ENCODE measurements at places on chromosomes 2 and 18.

GRCh38 chr2:231356466-231356844 lies 39.1 kb upstream of the B3GNT7 start:
- DNase-seq, result no peak

GRCh38 chr2:23545811-23546210 lies 160.8 kb downstream of the KLHL29 start:
- DNase-seq, result no peak

- no peak for DNase-seq
Observed at GRCh38 chr18:36350839-36351469, 53.4 kb downstream of the FHOD3 start.

DNA sequence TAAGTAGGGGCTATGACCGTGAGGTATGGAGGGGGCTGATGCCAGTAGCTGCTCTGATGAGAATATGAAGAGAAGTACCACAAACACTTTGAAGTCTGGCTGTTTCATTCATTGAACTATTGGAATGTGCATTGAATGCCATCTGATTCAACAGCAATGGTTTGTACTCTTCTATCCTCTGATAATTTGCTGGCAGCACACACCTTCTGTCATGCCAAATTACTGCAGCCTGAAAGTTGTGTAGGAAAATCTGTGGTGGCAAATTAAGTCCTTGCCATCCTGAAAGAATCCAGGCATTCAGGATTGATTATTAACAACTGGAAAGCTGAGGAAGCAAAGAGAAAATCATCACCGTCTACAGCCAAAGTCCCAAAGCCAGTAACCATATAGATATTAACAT lies 711.2 kb downstream of the NRXN1 start:
- no peak for DNase-seq

- no peak for DNase-seq
Observed at GRCh38 chr2:238158018-238158508, 707 bp upstream of the ERFE start.

GRCh38 chr18:8901019-8901418 lies 195.7 kb downstream of the MTCL1 start:
- DNase-seq, result no peak

GRCh38 chr2:161427664-161428587 lies 11.8 kb downstream of the TBR1 start:
- DNase-seq, result no peak

- DNase-seq, result no peak
Observed at GRCh38 chr18:79684787-79685186, 5.2 kb downstream of the CTDP1 start.

DNA sequence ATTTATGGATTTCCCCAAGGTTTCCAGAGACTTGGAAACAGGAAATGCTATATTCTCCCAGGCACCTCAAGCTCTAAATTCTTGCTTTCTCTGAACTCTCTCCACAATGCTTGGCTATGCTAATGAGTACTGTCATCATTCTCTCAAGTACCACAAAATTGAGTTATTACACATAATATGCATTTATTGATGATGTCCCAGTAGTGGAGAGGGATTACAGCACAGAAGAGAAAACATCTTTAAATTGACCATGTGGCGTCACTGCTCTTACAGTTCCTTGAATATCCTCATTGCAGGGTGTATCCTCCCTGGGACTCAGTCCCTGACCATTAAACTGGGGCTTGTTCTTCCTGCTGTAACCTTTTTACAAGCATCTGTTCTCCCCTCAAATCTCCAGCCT lies 681.1 kb upstream of the FANCL start:
- DNase-seq, result no peak

DNA sequence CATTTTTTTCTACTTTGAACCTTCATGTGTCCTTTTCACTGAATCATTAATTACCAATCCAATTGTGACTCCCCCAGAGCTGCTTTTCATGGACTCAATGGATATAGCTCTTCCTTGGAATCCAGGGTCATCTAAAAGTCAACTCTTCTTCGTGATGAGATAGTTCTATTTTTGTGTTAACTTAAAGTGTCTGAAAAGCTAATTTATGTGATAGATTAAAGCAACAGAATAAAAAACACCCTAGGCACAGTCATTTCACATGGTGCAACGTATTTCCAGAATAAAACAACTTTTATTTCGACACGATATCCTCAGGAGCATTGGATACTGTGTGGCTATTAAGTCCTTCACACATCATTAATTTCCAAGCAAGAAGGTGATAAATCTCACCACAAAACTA lies 250.6 kb upstream of the SPHKAP start:
- DNase-seq, result no peak

GRCh38 chr2:23452853-23453420 lies 68.0 kb downstream of the KLHL29 start:
- DNase-seq, result no peak

GRCh38 chr2:176637486-176638166 lies 368.4 kb downstream of the MTX2 start:
- no peak for DNase-seq

DNA sequence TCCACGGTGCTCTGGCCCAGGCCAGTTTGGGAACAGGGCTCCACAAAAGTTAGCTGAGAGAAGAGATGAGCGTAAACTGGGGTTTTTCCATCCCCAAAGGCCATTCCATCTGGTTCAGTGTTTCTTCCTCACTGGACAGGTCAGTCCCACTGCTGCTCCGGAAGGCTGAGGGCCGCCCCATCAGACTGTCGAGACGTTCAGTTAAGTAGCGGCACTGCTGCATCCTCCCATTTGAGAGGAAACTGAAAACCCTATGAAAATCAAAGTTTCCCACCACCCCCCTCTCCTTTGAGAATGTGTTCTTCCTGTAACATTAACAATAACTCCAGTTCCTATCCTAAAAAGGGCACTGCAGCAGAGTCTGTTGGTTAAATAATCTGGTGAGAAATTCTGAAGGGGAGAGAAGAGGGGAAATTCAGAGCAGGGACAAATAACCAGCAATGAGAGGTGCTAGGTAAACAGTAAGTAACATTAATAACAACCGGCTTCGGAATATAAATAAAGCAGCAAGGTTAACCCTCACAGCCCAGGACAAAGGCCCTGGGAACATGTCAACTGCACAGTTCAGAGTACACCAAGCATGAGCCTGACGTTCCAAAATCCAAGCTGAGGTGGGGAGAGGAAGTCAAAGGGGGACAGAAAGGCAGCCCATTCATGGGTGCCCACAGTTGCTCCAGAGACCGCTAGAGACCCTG lies 55.4 kb downstream of the UXS1 start:
- DNase-seq, result no peak

DNA sequence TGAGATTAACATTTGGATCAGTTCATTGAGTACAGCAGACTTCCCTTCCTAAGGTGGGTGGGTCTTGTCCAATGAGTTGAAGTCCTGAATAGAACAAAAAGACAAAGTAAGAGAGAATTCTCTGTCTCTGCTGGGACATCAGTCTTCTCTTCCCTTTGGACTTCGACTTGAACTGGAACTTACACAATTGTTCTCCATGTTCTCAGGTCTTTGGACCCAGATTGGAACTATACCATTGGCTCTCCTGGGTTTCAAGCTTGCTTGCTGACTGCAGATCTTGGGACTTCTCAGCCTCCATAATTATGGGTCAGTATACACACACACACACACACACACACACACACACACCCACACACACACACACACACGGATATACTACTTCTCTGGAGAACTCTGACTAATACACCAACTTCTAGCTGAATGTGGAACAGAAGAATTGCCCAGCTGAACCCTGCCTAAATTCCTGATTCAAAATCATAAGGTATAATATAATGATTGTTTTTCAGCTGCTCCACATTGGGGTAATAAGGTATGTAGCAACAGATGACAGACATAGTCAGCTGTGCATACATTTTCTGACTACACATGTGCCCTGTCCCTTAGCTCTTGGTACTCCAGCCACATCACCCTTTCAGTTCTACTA lies 214.0 kb downstream of the TGIF1 start:
- DNase-seq, result no peak

All from NCI-H187 treated with DMSO at 0.1 percent for 48 hours (cell line).